ENCODE measurements at places on chromosomes 1 and 21. TPM values are rescaled to one million over a fixed set of nuclear protein-coding genes. Genes with fewer than 3 reads are reported as not detected.

Gene ARHGEF11
- polyA plus RNA-seq, result 8.8 TPM

- no peak for DNase-seq
Measured at GRCh38 chr1:31238612-31238985, 1.1 kb downstream of the NKAIN1 start.

DNA sequence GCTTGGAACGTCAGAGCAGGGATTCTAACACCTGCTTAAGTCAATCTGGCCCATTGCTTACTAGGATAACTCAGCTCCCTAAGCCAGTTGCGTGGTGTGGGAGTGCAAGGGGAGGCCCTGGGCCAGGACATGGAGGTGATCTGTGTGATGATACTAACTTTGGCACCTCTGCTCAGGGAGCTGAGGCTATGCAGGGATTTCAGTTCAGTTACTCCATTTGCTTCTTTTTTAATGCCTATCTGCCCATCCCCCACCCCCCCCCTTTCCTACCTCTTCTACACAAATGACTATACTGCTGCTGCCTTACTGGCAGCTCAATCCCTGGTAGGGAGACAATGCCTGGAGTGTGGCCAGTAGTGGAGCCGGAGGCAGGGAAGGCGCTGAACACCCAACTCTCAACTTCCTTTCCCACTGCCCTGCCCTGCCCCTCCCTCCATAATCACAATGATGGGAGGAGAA, 19.5 kb downstream of the INKA2 start:
- DNase-seq, result no peak

Gene NFASC
- 23.2 TPM for polyA plus RNA-seq

DNA sequence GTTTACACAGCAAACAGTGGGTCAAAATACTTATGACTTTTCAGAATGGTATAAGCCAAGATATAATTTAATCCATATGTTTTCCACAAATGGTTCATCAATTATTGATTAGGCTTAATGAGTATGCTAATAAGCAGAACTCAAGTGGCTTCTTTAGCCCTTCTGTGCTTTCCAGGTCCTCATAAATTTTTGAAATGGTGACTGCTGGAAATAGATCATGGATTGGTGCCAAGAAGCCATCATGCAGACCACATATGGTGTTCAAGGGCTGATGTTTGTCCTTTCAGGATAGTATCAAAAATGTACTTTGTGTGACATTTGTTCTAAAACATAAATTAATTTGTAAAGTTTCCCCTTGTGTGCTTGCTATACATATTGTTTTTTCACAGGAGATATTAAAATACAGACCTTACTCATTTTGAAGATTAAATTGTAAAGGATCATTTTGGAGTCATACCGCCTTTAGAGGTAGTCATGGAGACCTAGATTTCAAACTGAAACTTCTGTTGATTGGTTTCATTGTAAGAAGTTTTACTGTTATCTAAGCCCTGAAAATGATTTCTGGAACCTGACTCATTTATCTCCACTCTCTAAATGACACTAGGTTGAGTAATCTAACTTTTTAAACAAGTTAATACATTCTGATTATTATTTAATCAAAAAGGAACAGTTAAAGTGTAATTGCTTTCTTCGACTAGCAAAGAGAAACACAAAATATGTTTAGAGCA, 507.9 kb downstream of the PLA2G4A start:
- no peak for DNase-seq

DNA sequence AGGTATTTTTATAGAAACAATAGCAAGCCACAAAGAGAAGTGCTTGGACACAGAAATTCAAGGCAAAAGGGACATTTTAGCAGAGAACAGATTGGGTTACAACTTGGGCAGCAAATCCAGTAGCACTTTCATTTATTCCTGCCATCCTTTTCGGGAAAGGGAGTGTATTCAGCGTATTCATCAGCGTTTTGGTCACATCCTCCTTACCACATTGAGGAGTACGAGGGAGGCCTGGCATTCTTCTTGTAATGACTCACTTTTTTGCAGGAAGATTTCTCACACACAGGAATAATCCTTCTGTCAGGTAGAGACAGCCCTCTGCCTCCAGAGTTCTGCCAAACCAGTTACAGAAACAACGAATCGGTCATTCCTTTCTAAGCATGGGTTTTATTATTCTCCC, 18.1 kb upstream of the FAM78B start:
- no peak for DNase-seq

DNA sequence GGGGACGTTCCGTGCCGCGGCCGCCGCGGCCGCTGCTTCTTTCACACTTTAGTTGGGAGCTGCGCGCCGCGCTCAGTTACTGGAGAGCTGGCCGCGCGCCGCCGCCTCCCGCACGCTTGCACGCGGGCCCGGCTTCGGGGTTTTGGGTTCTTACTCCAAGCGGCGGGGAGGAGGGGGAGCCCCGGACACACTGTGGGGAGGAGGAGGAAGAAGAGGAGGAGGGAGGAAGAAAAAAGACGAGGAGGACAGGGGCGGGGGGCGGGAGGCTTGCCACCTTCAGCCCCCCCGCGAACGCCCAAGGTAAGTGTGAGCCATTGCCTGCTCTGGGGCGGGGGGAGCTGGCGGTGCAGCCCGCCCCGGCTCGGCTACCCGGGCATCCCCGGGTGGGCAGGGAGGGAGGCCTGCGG, 243 bp downstream of the C1orf21 start:
- DNase-seq, result no peak

Gene RHEX
- 10.2 TPM for polyA plus RNA-seq

- DNase-seq, result no peak
Measured at GRCh38 chr1:201691716-201692554, 137.0 kb upstream of the IPO9 start.

DNA sequence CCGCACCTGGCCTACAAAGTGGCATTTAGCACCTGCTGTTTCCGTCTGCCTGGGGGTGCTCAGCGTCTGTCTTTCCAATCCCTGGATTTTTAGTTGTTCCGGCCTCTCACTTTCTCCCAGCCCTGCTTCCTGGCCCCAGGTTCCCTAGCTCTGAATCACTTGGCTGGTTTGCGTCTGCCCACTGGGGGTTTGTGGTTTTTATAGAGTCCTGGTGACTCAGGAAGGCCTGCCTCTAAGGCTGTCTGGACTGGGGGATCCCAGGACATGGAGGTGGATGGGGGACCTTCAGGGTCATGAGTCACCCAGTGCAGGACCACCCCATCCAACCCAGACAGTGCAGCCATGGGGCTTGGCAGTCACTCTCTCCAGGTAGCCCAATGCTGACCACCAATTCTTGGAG, 53.5 kb downstream of the MRPL37 start:
- no peak for DNase-seq

GRCh38 chr1:145955436-145955835, 2.4 kb downstream of the LIX1L start:
- DNase-seq, result peak; percentile 12

DNA sequence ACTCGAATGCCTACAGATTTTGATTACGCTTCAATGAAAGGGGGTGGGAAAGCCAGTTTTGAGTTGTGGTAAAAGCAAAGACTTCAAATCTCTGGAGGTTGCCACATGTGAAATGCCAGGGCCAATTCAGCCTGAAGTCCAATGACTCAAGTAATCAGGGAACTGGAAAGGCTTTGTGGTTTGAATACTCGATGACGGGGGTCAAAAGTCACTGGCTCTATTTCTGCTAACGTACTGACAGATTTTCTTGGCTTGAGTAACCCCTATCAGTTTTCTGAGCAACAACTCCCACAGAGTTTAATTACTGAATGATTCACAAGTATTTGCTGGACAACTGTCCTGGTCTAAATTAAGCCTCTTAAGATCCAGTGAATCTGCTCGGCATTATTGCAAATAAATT, 152.2 kb downstream of the SIPA1L2 start:
- DNase-seq, result peak; percentile 70

Gene CYYR1
- 17.0 TPM for polyA plus RNA-seq

GRCh38 chr1:28914228-28915030, at the start of gene EPB41:
TSS of gene EPB41 (plus strand) at chr1:28914569. CDS start at chr1:28987438, 72,869 bp downstream.
- peak; percentile 95 for DNase-seq
